Endothelial cell of umbilical vein (primary cell): ENCODE measurements at places on chromosomes 2 and 18. TPM values are rescaled to one million over a fixed set of nuclear protein-coding genes. Genes with fewer than 3 reads are reported as not detected.

VWC2L gene
- not detected in 2 replicates for total RNA-seq

CDH20 gene
- total RNA-seq: not detected in 2 replicates

OXER1 gene
- 0.18 TPM in 1 of 2 replicates, not detected in the other for total RNA-seq

CKAP2L gene
- total RNA-seq: 25.2 and 30.7 TPM in 2 replicates
